Stimulated activated CD4-positive, alpha-beta T cell treated with anti-CD3 and anti-CD28 coated beads, Interleukin-1b, Interleukin-23, amount 100 ng/mL, for 48 hours (primary cell): ENCODE measurements at places on chromosomes 7 and 10.

- peak; percentile 26 for DNase-seq
Measured at GRCh38 chr7:112202816-112203215, 3.4 kb downstream of the DOCK4 start.

DNA sequence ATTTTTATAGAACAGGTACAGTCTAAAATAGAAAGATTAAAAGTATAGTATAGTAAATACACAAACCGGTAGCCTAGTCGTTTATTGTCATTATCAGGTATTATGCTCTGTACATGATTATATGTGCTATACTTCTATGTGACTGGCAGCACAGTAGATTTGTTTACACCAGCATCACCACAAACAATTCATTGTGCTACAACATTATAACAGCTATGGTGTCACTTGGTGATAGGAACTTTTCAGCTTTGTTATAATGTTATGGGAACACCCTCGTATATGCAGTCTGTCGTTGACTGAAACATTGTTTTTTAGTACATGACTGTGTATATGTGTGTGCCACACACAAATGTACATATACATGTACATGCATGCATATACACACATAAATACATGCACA is 19.1 kb downstream of the ZNF365 start:
- DNase-seq, result no peak

GRCh38 chr7:117116211-117116610 is 162.9 kb downstream of the ST7 start:
- DNase-seq, result no peak

DNA sequence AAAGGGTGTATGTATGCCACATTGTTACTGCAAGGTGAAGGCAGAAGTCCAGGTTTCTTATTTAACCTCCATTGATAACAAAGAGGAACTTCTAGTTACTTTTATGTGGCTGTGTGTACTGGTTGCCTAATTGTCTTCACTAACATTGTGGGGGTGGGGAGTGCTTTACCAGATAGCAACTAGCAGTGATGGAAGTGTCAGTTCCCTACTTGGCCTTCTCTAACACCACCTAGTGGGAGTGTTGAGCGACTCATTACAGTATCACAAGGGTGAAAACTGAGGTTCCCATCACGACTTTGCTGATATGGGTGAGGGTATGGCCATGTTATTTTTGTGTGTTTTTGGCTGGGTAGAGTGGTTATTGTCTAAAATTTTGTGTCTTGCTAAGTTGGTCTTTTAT is 274.4 kb downstream of the THSD7A start:
- DNase-seq, result no peak

DNA sequence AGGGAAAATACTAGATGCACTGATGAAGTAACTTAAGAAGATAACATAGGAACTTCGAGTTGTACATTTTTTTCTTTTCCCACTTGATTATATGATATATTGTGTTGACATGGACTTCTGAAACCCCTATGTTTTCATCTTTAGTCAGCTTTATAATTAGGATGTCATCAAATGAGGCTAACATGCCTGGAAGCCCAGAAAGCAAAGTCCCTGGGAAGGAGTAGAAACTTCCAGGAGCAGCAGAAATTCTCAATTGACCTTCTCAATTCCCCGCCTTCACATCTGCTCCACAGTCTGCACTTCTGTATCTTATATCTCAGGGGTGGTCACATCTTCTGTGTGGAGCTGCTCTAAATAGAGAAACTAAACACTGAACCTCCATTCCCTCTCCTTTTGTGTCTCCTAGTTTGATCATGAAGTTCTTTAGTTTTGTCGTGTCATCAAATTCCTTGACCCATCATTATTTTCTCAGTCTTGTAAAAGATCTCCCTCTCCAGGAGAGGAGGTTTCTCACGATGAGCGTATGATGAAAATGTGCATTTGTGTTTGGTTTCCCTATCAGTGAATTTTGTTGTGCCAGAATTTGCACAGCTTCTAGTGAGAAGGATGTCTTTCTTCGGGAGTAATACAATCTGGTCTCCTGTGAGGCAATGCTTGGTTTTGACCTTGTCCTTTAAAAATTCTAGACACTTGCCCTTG is 303.3 kb downstream of the SUGCT start:
- no peak for DNase-seq

DNA sequence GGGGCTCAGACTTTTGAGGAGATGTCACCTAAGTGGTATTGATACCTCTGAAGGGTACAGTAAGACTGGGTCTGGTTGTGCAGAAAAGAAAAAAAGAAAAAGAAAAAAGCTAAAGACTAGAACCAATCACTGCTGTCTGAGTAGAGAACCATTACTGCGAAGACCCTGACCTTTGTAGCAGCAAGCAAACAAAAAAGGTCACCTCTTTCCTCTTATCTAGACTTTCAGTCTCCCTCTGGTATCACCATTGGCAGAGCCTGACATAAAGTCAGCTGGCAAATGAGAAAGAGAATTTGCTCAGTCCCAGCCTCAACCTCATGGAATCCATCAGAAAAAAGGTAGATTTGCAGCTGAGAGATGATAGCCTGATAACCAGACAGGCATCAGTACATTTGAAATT is 2.6 kb upstream of the DNTT start:
- no peak for DNase-seq

- DNase-seq, result no peak
Measured at GRCh38 chr7:38187794-38188440, 9.9 kb downstream of the STARD3NL start.

- no peak for DNase-seq
Measured at GRCh38 chr7:55531536-55531935, 40.8 kb downstream of the VOPP1 start.

- DNase-seq, result no peak
Measured at GRCh38 chr7:17044861-17045260, 163.1 kb upstream of the AGR3 start.

DNA sequence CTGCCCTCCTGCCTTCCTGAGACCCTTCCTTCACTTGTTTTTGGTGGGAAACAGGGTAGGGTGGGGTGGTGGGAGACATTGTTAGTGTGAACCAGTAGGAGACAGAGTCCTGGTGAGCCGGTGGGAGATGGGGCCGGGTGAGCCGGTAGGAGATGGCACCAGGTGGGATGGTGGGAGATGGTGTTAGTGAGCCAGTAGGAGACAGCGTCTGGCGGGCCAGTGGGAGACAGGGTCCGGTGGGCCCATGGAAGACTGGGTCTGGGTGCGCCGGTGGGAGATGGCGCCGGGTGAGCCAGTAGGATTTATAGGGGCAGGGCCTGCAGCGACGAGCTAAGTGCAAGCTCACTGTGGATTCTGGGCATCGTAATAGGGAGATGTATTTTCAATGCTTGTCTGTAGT is 116.8 kb downstream of the TRRAP start:
- DNase-seq, result no peak

DNA sequence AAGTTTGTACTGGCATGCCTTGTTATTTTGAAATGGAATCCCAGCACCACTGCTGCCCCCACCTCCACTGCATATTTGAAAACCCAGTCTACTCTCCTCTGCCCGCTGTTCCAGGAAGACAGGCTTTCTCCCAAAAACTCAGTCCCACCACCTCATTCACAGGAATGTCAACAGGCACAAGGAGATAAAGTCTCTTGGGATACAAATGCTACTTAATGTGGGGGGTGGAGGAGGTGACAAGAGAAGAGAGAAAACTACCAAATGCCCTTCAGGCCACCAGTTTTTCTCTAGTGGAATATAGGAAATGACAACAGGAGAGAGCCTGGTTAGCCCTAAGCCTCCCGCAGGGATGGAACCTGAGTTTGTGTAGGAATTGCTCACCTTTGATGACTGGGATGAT is 1.0 kb upstream of the COL13A1 start:
- DNase-seq, result no peak

DNA sequence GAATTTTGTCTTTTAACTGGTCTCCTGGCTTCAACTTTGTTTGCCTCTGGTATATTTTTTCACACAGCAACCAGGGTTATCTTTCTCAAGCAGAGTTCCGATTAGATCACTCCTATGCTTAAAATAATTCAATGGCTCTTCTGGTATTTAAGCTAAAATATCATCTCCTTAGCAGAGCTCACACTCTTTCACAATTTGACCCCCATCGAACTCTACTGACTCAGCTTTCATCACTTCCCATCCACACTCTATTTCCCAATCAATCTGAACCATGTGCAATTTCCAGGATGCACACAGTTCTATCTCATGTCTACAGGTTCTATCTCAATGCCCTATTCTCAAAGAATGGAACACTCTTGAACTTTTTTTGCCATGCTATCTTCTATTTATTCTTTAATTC is 809.5 kb downstream of the GRID1 start:
- no peak for DNase-seq
